Urinary bladder (tissue), 4 donors: ENCODE measurements at places on chromosomes 12 and 14.

DNA sequence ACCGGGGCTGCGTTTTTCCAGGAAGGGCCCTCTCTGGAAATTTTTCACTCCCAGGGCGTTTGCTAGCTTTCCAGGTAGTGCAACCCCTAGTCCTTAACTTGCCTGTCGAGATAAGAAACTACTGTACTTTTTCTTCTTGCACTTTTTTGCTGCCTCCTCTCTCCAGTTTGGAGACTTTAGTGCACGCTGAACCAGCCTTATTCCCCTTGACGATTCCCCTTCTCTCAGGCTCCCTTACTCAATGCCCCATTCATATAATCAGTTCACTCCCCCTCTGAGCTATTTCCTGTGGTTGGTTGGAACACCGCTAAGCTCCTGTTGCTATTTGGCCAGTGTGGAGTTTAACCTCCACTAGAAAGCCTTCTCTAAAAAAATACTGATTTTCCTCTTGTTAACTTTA lies 682 bp downstream of the CREBL2 start:
- no peak for DNase-seq

DNA sequence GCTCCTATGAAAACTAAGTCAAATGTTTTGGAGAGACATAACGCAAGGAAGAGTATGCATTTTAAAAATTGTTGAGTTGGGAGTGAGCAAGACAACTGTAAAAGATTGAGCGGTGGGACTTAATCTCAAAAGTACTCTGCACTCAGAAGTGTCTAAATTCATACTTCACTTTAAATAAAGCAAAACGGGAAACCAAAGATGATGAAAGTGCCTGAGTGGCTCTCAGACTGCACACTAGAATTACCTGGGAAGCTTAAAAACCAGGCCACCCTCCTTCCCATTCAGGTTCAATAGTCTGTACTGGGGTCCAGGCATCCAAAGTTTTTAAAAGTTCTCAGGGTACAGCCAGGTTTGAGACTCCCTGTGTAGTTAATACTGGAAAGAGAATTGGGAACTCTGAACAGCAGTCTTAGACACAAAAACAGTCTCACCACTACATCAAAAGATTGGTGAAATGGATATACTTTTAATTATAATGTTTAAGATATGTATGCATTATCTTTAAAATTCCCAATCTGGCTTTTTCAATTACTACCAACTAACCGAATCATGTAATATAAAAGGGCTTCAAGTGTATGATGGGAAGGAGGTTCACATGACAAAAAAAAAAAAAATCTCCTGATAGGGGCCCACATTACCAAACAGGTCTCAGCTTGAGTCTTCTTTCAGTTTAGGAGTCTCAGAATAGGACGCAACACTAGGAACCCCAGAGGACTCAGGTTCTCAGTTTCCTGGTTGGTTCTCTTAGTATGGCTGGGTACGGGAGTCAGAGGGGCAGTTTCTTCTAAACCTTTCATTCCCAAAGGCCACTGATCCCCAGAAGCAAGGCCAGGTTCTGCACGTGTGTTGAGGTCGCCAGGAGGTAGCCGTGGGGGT lies 1.0 kb downstream of the HOMEZ start:
- no peak for DNase-seq

DNA sequence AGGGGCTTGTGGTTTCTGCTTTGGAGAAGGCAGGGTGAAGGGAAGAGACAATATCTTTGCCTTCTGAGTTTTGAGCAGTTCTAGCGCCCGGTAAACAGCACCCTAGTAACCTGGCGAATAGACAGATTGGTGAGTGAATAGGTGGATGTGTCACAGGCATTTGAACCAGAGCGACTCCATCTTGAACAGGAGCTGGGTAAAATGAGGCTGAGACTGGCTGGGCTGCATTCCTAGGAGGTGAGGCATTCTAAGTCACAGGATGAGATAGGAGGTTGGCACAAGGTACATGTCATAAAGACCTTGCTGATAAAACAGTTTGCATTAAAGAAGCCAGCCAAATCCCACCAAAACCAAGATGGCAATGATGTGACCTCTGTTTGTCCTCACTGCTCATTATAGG lies 643.6 kb upstream of the TMEM132C start:
- DNase-seq, result no peak

DNA sequence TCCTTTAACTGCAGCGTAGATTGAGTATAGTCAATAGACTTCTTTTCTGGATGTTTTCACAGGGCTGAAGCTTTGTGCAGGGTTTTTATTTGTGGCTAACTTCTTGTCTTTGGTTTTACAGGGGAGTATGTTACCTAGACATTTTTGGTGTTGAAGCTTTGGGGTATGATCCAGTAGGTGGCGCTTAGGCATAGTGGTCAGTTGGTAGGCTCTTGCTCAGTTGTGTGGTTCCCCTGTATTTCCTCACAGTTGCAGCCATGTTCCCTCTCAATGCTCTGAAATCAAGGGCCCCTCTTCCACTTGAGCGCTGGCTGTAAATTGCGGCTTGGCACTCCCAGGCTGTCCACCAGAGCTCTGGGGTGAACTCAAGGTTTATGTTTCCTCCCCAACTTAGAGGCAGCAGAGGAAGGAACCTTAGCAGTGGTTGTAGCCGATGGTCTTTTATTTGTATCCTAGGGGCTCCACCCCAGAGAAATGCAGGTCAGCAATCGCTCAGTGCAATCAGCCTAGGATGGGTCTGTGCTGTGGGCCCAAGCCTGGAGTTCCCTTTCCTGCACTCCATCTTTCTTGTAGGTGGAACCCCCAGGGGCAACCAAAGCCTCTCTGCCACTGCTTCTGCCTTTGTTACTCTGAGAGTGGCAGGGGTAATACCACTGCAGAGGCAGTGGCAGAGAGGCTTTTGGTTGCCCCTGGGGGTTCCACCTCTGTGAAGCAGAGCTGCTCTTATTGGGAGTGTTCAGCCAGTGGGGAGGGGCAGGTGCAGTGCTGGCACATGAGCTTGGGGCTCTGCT lies 55.1 kb downstream of the CMAS start:
- DNase-seq, result no peak

- no peak for DNase-seq
Measured at GRCh38 chr14:68794851-68795596, 2.2 kb upstream of the ZFP36L1 start.

DNA sequence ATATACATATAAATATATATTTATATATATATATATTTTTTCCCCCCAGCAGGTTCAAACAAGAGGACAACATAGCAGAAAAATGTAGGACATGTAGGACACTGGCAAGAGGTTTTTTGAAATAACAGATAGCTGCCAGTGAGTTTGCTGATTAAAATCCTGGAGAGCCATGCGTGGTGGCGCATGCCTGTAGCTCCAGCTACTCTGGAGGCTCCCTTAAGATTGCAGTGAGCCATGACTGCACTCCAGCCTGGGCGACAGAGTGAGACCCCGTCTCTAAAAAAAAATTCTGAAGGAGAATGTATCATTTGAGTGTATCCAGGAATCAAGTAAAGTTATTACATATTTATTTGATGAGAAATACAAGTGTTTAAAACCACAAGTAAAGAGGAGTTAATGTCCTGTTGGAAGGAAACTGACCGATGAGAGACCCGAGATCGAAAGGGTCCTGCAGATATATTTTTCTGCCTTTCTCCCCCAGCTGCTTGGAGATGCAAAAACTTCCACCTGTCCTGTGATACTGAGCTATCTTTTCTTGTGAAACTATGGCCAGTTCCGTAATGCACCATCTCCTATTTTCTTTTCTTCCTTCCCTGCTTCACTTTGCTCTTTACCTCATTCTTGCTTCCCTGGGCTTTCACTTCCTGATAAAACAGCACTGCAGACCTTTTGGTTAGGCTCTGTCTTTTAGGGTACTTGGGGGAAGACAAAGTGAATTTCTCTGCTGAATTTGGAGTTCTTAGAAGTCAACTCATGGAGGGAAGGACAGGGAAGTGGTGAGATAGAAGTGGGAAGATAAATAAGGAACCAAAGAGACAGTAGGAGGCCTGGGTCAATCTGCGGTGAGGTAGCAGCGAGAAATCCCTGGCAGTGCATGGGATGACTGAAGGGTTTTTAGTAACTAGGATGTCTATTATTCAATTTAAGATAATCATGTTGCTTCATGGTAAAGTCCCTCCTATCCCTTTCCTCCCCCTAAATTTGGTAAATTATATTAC lies 41.2 kb upstream of the SLC2A13 start:
- DNase-seq, result no peak

DNA sequence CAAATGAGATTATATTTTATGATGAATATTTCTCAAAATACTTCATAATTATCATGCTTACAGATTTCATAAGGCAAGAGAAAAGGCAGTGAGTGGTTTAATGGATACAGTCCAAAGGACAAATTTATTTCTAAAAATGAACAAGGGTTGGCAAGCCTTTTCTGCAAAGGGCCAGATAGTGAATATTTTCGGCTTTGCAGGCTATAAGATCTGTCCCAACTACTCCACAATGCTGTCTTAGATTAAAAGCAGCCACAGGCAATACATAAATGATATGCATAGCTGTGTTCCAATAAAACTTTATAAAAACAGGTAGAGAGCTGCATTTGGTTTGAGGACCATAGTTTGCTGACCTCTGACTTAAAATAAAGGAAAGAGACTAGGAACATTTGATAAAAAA lies 42.9 kb upstream of the STK38L start:
- DNase-seq, result no peak
